ENCODE measurements at places on chromosomes 6 and 20.

- no peak for DNase-seq
These were observed 42.6 kb upstream of the TMEM170B start for GRCh38 chr6:11494786-11495564.

DNA sequence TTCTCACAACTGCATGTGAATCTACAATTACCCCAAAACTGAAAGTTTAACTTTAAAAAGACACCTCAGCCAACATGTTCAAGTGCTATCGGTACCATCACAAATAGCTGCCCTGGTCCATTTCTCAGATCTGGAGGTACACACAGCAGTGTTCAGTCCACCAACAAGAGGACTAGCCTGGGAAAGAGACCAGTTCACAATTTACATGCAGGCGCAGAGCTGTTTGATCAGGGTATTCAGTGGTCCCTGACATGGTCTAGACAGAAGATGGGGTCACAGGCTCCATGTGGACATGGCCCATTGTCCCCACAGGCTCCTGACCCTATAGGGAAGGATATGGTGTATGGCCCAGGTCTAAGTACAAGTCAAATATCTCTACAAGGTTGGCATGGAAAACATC lies 15.6 kb upstream of the TGM6 start:
- DNase-seq, result no peak

DNA sequence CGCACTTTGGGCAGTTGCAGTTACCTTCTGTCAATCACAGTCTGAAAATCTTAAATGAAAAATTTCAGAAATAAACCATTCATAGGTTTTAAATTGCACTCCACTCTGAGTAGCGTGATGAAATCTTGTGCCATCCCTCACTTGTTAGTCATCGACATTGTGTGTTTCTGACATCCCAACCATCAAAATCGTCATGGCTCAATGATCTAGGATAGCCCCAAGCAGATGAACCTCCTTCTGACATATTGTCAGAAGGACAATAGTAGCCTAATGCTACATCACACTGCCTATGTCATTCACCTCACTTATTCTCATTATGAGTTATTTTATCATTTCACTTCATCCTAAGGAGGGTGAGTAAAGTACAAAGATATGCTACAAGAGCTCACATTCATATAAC lies 284.8 kb downstream of the PTPRK start:
- no peak for DNase-seq

DNA sequence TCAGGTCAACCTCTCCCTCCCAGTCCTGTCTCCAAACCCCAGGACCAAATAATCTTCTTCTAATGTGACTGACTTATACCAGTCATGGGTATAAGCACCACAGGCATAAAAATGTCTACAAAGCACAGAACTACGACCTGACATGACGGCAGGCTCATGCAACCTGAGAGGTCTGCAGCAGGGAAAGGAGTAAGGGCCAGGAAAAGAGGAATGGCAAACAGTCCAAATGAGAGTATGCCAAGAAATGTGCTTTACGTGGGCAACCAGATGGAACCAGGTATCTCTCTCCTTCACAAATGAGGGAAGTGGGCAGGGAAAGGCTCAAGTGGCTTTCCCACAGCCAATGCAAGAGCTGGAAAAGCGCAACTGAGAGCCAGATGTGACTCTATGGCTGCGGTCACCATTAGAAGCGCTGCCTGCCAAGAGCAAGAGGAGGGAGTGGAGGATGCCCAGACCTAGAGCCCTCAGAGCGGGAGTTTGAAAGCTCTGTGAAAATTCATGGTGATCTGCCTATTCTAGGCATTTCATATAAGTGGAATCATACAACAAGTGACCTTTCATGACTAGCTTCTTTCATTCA lies 6.0 kb downstream of the APMAP start:
- DNase-seq, result no peak

DNA sequence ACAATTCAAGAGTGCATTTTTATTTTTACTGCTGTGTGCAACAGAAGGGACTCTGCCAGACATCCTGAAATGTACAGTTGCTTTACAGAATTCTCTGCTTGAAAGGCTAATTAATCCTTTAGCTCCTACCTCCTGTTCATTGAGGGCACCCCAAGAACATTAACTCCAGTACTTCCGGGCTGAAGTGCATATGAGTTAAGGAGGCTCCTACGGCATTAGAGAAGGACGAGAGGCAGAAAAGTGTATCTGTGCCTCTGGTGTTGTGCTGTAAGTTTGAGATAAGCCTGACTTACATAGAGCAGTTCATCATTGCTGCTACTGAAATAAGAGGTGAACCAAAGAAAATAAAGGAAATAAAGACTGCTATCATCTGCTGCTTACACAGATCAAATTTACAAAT lies 609.3 kb upstream of the ADGRB3 start:
- DNase-seq, result no peak

DNA sequence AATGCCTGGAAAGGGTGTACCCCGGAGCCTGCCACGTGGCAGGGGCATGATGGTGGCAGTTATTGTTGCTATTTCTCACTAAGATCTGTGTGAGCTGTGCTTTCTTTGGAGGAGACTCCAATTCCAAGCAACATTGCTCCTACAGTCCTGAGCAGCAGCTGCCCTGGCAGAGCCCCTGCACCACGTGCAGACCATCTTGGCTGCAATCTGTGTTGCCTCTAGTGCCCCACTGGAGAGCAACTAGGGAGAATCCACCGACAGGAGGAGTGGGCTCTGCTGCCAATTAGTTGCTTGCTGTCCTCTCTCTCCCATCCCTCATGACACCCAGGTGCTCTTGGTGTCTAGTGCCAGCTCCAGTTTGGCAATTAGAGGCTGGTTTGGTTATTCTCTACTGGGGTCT lies 116.0 kb downstream of the PXDC1 start:
- no peak for DNase-seq

DNA sequence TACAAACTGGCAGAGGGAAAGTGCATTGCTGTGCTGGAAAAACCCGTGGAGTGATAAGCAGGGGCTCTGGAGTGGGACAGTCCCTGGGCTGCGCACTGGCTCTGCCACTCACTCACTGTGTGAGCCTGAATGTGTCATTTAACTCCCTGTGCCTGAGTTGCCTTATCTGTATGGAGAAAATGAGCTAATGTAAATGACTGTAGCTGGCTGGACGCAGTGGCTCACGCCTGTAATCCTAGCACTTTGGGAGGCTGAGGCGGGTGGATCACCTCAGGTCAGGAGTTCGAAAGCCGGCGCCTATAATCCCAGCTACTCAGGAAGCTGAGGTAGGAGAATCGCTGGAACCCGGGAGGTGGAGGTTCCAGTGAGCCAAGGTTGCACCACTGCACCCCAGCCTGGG lies 18.4 kb upstream of the RPN2 start:
- DNase-seq, result no peak

DNA sequence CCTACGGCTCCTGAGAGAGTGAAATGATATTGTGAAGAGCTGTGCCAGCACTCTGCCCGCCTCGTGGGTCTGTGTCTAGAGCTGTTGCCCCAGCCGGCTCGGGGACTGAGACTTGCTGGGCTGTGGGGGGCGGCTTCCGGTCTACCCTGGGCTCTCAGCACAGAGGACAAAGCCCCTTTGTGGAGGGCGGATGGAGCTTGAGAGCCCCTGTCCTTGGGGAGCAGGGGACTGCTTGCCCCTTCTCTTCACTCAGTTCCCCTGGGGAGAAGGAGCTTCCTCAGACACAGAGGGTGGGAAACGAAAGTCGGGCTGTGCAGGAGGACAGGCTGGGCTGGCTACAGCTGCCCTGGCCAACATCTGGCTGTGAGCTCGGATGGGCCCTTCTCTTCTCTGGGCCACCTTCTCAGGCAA lies 11.0 kb downstream of the SRC start:
- DNase-seq, result no peak

DNA sequence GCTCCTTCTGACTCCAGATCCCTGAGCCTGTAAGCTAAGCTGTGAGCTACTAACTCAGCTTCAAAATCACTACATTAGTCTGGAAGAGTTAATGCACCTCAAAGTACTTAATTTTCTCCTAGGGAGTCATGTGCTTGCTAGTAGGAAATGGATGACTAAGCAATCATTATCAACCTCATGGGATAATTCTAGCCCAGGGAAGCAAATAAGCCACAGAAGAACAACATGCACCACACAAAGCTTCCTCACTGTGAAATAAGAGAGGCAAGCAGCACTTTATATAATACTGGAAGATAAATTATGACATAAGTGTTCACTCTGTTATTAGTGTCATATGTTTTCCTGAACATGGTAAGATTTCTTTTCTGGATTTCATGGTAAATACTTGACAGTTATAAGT lies 57.9 kb upstream of the RCAN2 start:
- DNase-seq, result no peak

DNA sequence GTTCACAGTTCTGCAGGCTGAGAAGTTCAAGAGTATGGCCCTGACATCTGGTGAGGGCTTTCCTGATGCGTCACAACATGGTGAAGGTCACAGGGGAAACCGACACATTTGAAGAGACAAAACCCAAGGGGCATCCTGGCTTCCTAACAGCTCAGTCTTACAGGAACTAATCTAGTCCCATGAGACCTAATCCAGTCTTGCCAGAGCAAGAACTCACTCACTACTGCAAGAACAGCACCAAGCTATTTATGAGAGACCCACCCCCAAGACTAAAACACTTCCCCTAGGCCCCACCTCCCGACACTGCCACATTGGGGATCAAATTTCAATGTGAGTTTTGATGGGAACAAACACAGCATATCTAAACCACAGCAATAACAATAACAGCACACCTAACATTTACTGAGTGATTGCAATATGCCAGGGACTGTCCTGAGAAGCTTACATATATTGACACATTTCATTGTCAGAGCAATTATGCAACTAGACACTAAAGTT lies 46.6 kb downstream of the TPBG start:
- DNase-seq, result no peak

DNA sequence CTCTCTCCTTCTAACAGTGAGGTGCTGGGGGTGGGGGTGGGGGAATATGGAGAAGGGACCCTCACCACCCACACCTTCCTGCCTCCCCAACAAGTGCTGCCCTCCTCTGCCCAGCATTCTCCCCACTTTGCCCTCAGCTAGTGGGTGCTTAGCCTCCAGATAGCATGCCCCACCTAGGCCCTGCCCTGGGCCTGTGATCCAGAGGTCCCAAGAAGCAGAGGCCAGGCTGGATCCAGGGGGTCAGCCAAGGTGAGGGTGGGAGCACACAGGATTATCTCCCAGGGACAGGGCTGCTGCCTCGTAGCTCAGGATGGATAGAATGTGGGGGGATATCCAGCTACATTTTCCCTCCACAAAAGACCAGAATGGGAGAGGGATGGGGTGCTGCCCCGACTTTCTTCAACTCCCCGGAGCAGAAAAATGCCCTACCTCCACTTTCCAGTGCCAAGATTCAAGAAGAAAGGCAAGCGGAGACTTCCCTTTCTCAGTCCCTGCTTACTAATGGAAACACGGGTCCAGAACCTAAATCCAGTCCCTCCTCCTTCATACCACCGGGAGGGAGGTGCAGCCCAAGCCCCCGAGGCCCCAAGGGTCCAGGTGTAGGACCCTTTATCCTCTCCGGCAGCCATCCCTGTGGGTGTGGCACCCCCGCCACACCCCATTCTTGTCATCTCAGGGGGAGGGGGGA lies 987 bp downstream of the ADISSP start:
- DNase-seq, result no peak

GRCh38 chr20:59559863-59560262 lies 44.5 kb upstream of the PHACTR3 start:
- DNase-seq, result no peak

DNA sequence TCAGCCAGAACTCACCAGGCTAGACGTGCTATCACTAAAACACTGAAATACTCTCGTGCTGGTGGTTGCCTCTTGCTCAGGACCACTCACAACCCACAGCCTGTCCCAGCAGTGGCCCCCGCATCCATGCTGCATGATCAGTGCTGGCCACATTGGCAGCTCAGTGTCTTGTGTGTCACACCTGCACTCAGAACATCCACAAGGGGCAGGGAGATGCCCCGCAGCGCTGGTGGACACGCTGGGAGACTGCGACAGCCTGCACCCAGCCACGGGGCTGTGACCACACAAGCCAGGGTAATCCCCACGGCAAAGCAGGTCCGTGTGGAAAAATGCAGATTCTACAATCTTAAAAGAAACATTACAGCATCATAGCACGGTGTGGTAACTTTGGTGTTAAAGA lies 23.9 kb upstream of the APMAP start:
- peak; percentile 21 for DNase-seq

DNA sequence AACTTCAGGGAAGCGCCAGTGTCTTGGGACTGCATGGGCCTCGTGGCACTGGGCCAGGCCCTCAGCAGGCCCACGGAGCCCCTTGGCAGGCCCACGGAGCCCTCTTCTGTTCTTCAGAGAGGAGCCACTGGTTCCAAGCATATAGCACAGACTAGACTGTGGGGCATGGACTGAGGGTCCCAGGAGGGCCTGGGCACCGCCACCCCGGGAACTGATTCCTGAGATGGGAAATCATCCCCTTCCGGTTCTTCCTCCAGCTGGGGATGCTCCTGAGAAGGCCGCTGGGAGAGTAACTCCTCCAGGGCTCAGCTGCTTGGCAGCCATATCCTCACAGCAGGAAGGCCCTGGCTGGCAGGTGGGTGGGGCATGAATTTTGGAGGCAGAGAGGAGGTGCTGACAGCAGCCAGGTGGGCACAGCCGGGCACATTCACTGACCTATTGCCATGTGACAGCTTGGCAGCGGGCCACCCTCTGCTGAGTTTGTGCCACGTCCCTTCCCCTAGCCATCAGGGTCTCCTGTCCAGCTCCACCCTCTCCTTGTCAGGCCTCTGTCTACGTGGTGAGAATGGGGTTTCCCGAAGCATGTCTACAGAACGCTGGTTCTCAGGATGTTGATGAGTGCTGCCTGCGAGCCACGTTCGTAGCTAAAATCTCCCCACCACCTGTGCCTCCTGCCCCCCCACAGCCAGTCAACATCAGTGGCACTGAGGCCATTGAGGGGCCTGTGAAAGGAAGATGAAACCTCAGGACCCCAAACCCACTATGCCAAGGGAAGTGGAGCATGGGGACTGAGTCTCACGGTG lies 152.1 kb downstream of the TAF4 start:
- no peak for DNase-seq

DNA sequence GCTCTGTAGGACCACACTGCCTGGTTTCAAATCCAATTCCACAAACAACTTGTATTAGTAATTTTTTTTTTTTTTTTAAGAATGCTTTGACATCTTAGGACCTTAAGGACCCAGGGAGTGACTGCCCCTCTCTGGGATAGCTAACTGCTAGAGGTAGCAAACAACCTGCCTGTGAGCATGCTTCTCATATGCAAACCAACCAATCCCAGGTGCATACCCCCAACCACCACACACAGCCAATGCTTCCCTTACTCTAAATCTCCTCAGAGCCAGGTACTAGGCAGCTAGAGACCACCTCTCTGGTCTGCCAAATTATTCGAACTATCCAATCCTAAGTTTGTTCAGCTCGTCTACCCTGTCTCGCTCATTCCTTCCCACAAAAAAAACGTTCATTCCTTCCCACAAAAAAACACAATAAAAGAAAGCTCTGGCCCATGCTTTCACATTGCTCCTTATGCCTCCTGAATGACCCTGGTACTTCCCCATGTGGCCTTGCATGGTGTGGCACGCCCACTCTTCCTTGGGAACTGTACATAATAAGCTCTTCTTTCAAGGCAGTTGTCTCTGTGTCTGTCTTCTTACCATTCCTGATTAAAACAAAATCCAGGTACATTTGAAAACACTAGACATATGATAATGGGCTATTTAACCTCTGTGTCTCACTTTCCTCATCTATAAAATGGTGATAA lies 6.4 kb downstream of the SERAC1 start:
- no peak for DNase-seq
